Psoas muscle (tissue), 8 donors: ENCODE measurements at places on chromosomes 2 and 18. TPM values are rescaled to one million over a fixed set of nuclear protein-coding genes. Genes with fewer than 3 reads are reported as not detected.
A peak's percentile ranks its signal among the peaks of the same experiment; 100 is the strongest.

GRCh38 chr18:33605250-33605649 lies 27.2 kb downstream of the ASXL3 start:
- H3K4me3 ChIP-seq = no peak overlapping the region
- no peak for DNase-seq
- no peaks in the 10 kb centered on the region for H3K27me3 ChIP-seq
- no peak overlapping the region for H3K27ac ChIP-seq

DNA sequence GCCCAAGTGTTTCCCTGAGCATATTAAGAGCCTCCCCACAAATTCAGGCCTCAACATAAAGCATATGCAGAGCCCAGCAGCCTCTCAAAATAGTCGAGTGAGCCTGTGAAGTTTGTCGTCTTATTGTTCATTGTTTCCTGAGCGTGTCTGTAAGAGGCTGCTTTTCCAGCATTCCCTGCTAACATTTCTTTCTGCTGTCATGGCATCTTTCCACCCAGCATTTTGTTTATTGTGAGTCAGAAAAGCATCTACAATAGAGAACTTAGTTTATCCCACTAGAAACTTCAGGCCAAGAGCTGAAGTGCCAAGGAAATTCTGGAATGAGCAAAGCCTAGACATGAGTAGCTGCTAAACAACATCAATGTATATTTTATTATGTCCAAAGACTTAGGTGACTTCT lies 46.3 kb upstream of the STAM2 start:
- H3K4me1 ChIP-seq = peaks cover 9% of the 10 kb centered on the region
- H3K36me3 ChIP-seq = no peaks in the 10 kb centered on the region
- no peak overlapping the region for H3K27ac ChIP-seq
- H3K4me3 ChIP-seq = no peak overlapping the region
- no peaks in the 10 kb centered on the region for H3K27me3 ChIP-seq
- DNase-seq = no peak

- DNase-seq = no peak
- H3K4me3 ChIP-seq = no peak overlapping the region
- H3K27me3 ChIP-seq = no peaks in the 10 kb centered on the region
- no peaks in the 10 kb centered on the region for H3K36me3 ChIP-seq
- H3K27ac ChIP-seq = no peak overlapping the region
- H3K4me1 ChIP-seq = no peaks in the 10 kb centered on the region
These were observed 714.7 kb downstream of the EPHA4 start for GRCh38 chr2:220857368-220857767.

DNA sequence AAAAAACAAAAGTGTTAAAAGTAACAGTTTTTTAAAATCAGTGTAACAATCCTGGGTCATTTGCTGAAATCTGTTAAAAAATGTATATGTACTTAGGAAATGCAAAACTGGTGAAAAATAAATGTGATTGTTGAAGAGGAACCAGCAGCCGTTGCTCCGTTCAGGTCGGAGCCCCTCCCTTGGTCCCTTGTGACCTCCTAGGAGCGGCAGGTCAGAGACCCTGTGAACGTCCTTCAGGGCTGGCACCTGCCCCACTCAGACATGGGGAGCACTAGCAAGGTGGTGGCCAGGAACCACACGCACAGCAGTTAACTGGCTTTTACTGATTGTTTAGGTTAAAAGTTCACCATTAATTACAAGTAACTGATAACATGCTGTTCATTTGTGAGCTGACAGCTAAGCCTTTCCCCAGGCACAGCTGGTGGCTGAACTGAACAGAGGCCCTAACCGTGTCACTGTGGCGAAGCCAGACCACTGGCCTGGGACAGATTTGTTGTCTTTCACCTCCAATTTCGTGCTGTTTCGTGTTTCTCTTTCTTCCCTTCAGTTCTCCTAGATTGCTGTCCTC lies 159.2 kb upstream of the ALKAL2 start:
- no peak for DNase-seq
- H3K4me3 ChIP-seq = no peak overlapping the region
- H3K27ac ChIP-seq = no peak overlapping the region
- H3K4me1 ChIP-seq = no peaks in the 10 kb centered on the region
- no peaks in the 10 kb centered on the region for H3K36me3 ChIP-seq

DNA sequence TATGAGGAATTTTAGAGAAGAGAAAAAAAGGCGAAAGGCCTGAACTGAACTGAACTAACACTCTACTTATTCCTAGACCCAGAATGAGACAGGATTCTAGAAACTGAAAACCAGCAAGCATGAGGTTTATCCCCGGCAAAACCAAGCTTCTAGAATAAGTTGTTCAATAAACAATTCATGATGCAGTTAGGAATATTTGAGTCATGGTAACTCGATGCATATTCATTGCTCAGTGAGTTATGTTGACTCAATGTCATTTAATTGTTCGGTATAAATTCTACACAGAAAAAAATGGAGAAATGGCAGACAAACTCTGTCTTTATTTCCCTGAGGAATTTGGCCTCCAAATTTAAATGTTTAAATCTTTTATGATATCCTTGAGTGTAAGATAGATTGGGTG lies 321.5 kb downstream of the SATB2 start:
- H3K27ac ChIP-seq = no peak overlapping the region
- H3K4me3 ChIP-seq = no peak overlapping the region
- H3K27me3 ChIP-seq = no peaks in the 10 kb centered on the region
- H3K4me1 ChIP-seq = no peaks in the 10 kb centered on the region
- no peak for DNase-seq

REG3G gene
- total RNA-seq = not detected

DNA sequence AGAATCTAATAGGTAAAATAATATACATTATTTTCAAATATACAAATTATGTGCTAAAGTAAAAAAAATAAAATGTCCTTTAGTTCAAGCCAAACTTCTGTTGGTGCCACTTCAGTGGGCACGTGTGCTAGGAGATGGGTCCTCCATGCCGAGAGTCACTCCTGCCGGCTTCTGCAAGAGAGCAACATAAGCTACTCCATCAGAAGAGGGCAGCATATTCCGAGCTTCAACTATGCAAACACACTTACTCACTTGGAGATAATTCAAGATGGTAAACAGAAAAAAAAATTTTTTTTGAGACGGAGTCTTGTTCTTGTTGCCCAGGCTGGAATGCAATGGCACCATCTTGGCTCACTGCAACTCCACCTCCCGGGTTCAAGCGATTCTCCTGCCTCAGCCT lies 24.4 kb downstream of the CNOT11 start:
- H3K27ac ChIP-seq = no peak overlapping the region
- H3K4me3 ChIP-seq = no peak overlapping the region
- H3K4me1 ChIP-seq = no peaks in the 10 kb centered on the region
- peaks cover 92% of the 10 kb centered on the region for H3K36me3 ChIP-seq
- H3K27me3 ChIP-seq = no peaks in the 10 kb centered on the region
- no peak for DNase-seq

GRCh38 chr18:79780547-79780946 lies 17.2 kb upstream of the KCNG2 start:
- H3K27me3 ChIP-seq = peaks cover 28% of the 10 kb centered on the region
- no peak overlapping the region for H3K4me3 ChIP-seq
- H3K27ac ChIP-seq = no peak overlapping the region
- H3K4me1 ChIP-seq = no peaks in the 10 kb centered on the region

GRCh38 chr2:99066075-99066958 lies 75.2 kb upstream of the C2orf15 start:
- no peak for DNase-seq
- no peaks in the 10 kb centered on the region for H3K4me1 ChIP-seq
- H3K36me3 ChIP-seq = no peaks in the 10 kb centered on the region
- no peak overlapping the region for H3K27ac ChIP-seq
- no peak overlapping the region for H3K4me3 ChIP-seq
- H3K27me3 ChIP-seq = no peaks in the 10 kb centered on the region

GRCh38 chr18:23552505-23552904 lies 33.8 kb downstream of the NPC1 start:
- H3K4me3 ChIP-seq = no peak overlapping the region
- no peak for DNase-seq
- H3K4me1 ChIP-seq = no peaks in the 10 kb centered on the region
- no peak overlapping the region for H3K27ac ChIP-seq
- peaks cover 10% of the 10 kb centered on the region for H3K36me3 ChIP-seq

DNA sequence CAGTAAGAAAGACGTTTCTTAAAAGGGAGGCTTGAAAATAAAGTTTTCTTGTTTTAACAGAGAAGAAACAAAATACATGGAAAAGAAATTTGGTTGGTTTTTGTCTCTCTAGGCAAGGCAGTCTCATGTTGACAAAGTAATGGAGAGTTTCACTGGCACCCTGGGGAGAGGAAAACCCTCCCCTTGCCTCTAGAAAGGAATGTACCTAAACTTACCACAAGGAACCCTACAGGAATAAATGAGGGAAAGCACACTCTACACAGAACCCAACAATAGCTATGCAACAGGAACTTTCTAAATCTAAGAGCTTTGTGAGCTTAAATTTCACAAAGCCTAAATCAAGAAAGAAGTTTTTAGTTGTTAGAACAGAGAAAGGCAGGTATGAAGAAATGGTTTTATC lies 37.0 kb downstream of the FIGN start:
- no peak overlapping the region for H3K27ac ChIP-seq
- no peaks in the 10 kb centered on the region for H3K27me3 ChIP-seq
- peaks cover 24% of the 10 kb centered on the region for H3K4me1 ChIP-seq
- DNase-seq = no peak
- H3K4me3 ChIP-seq = no peak overlapping the region
- H3K36me3 ChIP-seq = no peaks in the 10 kb centered on the region

DNA sequence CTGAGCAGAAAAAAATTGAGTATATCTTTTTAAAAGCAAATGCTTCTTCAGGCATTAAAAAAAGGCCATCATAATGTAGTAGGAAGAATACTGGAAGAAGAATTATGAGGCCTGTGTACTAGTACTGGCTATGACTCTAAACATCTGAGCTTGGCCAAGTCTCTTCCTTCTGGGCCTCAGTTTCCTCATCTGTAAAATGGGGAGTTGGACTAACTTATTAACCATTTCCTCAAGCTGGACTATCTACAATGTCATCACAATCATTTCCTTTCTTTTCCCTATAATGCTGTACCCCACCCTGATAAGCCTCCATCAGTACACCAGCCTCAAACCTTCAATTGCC lies 29.3 kb downstream of the FABP1 start:
- no peaks in the 10 kb centered on the region for H3K27me3 ChIP-seq
- DNase-seq = no peak
- H3K4me1 ChIP-seq = peaks cover 11% of the 10 kb centered on the region
- H3K4me3 ChIP-seq = no peak overlapping the region

- DNase-seq = no peak
- H3K4me1 ChIP-seq = peaks cover 13% of the 10 kb centered on the region
- H3K27me3 ChIP-seq = no peaks in the 10 kb centered on the region
- H3K27ac ChIP-seq = peak overlapping the region; percentile 87
These were observed 663 bp downstream of the NUP35 start for GRCh38 chr2:183124957-183125255.

- no peaks in the 10 kb centered on the region for H3K36me3 ChIP-seq
- DNase-seq = peak; percentile 81
- H3K27me3 ChIP-seq = no peaks in the 10 kb centered on the region
- H3K27ac ChIP-seq = peak overlapping the region; percentile 15
- H3K4me3 ChIP-seq = peak overlapping the region; percentile 38
These were observed 6.7 kb upstream of the ADCY3 start for GRCh38 chr2:24926602-24927252.

- H3K4me1 ChIP-seq = peaks cover 22% of the 10 kb centered on the region
- no peak for DNase-seq
- H3K4me3 ChIP-seq = peak overlapping the region; percentile 78
- H3K36me3 ChIP-seq = no peaks in the 10 kb centered on the region
- H3K27ac ChIP-seq = peak overlapping the region; percentile 99
These were observed 604 bp downstream of the COQ10B start for GRCh38 chr2:197453914-197454398.
